ENCODE measurements at places on chromosomes 1 and 21.

DNA sequence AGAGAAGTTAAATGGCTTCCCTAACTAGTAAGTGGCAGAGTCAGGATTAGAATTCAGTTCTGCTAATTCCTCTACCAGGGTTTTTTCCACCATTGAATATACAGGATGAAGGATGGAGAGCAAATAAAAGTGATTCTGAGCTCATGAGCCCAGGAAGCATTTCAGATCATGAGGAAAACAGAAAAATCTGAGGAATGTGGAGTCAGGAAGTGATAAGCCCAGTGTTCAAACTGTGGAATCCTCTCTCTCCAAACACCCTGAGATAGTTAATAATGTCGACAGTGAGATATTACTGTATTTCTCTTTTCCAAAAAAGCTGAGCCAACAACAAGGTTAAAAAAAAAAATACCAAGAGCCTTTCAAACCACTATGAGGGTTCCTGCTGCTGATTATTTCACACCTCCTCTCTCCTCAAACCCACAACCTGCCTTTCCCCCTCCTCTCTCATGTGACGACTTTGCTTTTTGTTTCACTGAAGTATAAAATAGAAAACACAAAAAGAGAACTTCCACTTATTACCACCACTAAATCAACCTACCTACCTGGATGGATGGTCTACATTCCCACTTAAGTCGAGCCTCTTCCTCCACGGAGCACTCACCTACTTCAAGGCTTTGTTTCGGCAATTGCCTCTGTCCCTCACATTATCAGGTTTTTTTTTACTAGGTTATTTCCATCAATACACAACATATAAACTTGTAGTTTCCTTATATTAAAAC, 8.9 kb downstream of the SLAMF1 start:
- no peak for DNase-seq

- DNase-seq: no peak
Measured at GRCh38 chr21:46193829-46194373, 9.6 kb upstream of the SPATC1L start.

DNA sequence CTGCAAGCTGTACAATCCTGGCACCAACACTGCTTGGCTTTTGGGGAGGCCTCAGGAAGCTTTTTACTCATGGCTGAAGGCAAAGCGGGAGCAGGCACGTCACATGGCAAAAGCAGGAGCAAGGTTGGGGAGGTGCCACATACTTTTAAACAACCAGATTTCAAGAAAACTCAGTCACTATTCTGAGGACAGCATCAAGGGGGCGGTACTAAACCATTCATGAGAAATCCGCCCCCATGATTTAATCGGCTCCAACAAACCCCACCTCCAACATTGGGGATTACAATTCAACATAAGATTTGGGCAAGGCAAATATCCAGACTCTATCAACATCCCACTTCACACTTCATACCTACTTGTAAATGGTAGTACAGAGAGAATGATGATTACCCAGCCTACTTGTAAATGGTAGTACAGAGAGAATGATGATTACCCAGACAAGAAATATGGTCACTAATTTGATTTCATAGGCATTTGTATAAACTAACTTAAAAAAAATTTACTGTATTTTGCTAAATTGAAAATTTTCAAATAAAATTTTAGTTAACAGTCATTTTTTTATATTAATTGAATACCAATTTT, 24.9 kb downstream of the ATP5PF start:
- DNase-seq: no peak

- no peak for DNase-seq
Measured at GRCh38 chr1:209855623-209856022, 27.9 kb downstream of the UTP25 start.

DNA sequence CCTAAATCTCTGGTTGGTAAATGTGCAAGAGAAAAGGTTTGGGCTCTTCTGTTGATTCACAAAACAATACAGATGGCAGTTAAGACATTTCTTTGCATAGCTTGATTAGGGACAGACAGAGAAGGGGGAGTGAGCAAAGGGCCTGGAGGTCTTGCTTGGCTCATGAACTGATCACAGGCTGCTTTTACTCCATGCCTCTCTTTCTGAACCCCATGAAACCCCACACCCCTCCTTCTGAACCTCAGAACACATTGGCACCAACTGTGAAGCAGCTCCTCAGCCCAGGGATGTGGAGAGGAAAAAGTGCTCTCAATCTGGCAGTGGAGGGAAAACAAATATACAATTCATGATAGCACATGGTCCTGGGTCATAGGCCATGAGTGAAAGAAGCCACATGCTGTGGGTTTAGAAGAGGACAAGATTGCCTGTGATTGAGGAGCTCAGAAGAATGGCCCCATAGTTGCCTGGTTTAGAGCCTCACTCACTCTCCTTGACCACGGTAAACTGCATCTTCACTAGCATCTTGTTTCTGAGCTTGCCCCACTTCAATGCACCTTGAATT, 111.6 kb upstream of the GADD45A start:
- DNase-seq: no peak

DNA sequence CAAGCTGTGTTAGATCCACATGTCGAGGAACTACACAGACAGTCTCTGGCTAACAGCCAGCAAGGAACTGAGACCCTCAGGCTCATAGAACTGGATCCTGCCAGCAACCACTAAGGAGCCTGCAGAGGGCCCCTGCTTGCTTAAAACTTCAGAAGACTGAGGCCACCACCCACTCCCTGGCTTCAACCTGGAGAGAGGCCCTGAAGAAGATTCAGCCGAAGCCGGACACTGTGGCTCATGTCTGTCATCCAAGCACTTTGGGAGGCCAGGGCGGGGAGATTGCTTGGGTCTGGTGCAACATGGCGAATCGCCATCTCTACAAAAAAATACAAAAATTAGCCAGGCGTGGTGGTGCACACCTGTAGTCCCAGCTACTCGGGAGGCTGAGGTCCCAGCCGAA, 92.6 kb upstream of the TMPRSS2 start:
- DNase-seq: no peak

DNA sequence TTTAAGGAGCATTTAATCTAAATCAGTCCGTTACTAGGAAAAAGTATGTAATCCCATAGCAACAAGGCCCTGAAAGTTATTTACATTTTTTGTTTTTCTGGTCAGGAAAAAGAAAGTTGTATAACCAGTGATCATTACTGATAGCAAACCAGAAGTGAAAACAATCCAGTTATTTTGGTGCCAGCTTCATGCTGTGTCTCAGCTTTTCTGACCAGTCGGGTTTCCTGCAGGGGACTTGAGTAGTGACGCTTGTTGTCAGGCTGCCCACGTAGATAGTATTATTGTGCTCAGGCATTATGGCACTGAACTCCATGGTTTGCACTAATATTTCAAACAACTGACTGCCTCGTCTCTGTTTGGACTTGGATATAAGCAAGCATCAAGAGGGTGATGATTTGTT, 55.2 kb downstream of the SASS6 start:
- DNase-seq: no peak

GRCh38 chr1:172823534-172823933, 164.6 kb downstream of the FASLG start:
- no peak for DNase-seq

DNA sequence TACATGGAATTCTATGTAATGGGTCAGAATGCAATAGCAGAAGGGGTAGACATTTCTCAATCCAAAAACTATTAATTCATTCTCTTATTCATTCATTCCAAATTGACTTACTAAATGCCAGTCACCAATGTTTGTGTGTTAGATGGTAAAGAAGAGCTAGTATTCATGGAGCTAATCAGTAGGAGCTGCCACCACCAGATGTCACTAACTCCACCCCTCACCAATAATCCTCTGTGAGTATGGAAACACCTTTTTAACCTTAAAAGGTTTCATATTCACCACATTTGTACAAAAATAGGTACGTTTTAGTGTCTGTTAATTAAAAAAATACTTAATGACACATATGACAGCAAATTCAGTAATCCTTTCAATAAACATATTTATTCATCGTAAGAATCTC, 131.8 kb upstream of the PKN2 start:
- no peak for DNase-seq

DNA sequence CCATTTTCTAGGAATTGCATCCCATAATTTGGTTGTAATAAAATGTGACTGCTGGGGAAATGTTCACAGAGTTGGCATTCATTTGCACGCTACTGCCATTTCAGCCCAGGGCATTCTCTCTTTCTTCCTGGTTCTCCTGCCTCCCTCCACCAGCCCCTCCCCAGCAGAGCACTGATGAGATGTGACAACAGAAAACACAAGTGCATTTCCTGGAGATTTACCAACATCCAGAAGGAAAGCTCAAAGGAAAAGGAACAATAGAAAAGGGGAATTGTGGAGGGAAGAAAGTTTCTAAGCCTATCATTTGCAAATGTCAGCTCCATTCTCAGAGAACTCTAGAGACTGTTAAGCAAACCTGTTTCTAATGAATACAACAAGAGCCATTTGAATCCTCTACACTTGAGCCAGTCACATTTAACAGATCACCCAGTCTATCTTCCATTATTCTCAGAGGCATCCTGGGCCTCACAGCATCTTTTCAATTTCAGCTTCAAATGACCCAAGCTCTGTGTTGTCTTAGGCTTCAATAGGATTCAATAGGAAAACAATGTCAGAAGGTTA, 395.6 kb upstream of the PBX1 start:
- DNase-seq: no peak

GRCh38 chr1:47235806-47236205, 3.8 kb upstream of the TAL1 start:
- no peak for DNase-seq

GRCh38 chr1:26593385-26593784, 63.8 kb downstream of the RPS6KA1 start:
- no peak for DNase-seq

DNA sequence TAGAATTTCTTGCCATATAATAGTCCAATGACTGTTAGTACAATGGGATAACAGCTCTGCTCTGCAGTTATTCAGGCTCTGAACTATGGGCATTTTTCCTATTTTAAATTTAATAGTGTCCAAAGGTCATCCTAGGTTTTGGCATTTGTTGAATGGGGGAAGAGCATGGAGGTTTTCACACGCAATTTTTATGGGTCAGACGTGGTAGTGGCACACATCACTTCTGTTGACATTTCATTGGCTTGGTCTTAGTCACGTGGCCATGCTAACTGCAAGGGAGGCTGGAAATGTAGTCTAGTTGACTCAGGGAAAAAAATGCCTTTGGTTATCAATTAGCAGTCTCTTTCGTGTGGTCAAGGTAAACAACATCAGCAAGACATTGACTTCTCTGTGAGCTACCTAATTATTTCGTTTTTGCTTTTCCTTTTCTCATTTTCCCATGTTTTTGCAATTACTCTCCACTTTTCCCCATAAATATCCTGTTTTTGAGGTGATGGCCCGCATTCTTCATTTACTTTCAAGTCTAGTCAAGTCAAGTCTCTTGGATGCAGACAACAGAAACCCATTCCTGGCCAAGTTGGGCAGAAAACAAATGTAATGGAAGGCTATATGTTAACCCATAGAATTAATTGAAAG, 82.8 kb downstream of the DYRK1A start:
- no peak for DNase-seq

GRCh38 chr1:41325801-41326200, 35.4 kb upstream of the FOXO6 start:
- DNase-seq: no peak

DNA sequence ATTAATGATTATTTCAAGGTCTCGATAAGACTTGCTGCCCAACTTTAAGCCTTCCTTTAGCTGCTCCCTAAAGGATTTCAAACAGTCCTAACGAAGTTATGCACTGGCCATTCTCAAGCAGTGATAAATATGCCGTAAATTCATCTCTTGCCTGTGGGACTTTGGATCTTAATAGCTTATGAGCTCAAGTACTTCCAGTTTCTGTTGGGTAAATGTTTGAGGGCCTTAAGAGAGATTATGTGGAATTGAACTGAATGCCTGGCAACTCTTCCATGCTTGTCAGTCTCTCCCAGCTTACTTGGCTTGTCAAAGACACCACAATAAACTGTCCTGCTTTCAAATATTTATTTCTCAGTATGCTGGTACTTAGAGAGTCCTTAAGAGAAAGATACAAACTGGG, 3.5 kb upstream of the OR10J4 start:
- DNase-seq: no peak

DNA sequence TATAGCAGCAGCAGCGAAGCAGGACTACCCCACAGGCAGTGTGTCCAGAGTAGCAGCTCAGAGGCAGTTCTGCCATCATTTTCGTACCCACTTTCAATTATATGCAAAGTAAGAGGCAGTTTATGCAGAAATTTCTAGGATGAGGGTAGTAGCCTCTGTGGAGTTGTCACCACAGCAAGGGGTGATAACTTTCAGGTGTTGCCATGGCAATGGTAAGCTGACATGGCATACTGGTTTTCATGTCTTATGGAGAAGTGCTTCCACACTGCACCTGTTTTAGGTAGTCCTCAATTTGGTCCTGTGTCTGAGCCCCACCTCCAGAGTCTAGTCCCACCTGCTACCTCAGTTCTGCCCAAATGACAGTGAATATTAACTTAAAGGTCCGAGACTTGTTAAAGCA, 133.3 kb upstream of the SYT6 start:
- DNase-seq: no peak

DNA sequence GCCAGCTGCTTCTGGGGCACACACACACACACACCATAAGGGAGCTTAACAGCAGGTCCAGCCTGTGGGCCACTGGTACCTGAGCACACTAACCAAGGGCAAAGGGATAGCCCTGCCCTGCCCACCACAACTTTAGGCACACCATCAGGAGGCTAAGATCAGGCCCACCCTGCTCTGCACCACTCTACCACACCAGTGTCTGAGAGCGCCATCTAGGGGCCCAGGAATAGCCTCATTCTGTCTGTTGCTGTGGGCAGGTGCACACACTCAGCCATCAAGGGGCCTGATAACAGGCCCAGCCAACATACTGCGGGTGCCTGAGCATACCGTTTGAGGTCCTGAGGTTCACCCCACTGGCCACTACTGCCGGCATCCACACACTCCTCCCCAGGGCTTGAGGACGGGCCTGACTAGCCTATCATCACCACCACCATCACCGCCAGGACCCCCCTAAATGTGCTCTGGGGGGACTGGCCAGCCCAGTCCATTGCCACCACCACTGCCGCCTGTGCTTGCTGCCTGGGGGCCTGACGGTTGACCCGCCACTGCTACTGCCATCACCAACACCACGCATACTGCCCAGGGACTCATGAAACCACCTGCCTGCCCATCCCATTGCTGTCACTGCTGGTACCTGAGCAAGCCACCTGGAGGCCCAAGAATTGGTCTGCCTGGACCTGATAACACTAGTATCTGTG, 31.3 kb downstream of the NSL1 start:
- peak; percentile 33 for DNase-seq

DNA sequence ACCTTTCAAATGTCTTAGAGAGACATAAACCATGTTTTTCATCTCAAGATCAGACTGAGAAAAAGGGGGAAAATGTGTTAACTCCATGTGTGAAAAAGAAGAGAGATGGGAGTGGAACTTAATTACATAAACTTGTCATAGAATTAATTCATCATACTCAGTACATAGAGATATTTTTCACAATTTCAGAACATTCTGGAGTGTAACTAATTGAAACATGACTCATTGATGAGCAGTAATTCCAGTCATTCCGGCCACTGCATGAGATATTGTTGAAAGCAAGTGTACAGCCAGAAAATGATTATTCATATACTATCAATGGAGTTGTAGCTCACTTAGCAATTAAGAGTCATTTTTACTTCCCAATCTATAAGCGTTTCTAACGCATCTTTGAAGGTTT, 739.3 kb downstream of the LTN1 start:
- DNase-seq: no peak
